ENCODE measurements at places on chromosomes 13 and 19. TPM values are rescaled to one million over a fixed set of nuclear protein-coding genes. Genes with fewer than 3 reads are reported as not detected.

- DNase-seq = no peak
These were observed 230.8 kb downstream of the DCT start for GRCh38 chr13:94248454-94249228.

DNA sequence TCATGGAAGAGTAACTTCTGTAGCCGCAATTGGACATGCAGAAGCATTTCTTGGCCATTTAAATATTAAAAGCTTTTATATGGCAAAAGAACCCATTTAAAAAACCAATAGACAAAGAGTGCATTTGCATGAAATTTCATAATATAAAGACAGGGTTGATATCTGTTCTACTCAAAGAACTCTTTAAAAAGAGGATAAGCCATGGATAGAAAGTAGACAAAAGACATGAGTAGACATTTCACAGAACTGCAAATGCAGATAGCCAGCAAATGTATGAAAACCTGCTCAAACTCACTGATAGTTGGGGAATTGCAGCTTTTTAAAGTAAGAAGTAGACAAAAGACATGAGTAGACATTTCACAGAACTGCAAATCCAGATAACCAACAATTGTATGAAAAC, 218.1 kb downstream of the SHISA2 start:
- DNase-seq = no peak

- no peak for DNase-seq
These were observed 21.5 kb upstream of the SDHAF1 start for GRCh38 chr19:35973487-35973886.

DNA sequence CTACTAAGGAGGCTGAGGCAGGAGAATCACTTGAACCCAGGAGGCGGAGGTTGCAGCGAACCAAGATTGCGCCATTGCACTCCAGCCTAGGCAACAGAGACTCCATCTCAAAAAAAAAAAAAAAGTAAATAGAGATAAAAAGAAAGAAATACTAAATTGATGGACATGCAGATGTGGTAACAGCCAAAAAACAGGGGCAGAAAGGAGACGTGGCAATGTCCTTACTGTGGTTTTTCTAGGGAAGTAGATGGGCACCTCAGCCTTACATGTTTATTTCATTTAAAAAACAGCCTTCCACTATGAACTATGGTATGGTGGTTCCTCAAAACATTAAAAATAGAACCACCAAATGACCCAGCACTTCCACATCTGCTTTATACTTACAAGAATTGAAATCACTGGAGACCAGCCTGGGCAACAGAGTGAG, 6.5 kb upstream of the EIF3G start:
- no peak for DNase-seq

DNA sequence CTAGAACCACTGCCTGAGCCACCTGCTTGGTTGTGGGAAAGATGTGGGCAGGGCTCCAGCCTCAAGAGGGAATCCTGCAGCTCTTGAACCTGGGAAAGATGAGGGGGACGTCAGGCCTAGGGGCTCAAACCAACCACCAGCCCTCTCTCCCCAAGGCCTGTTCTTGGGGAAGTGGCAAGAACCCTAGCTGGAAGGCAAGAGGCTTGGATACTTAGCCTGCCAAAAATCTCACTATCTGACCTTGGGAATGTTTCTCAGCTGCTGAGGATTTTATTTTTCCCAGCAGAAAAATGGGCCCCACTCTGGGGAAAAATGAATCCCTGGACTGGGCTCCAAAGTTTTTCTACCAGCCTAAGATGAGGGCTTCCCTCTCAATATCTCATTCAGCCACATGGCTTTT, 4.6 kb downstream of the USHBP1 start:
- DNase-seq = no peak

GRCh38 chr13:105497597-105497996, 1037.9 kb downstream of the EFNB2 start:
- DNase-seq = no peak

GRCh38 chr13:98207416-98207815, 30.3 kb upstream of the RNF113B start:
- no peak for DNase-seq

- no peak for DNase-seq
These were observed 32.8 kb downstream of the IGFL2 start for GRCh38 chr19:46180701-46181387.

DNA sequence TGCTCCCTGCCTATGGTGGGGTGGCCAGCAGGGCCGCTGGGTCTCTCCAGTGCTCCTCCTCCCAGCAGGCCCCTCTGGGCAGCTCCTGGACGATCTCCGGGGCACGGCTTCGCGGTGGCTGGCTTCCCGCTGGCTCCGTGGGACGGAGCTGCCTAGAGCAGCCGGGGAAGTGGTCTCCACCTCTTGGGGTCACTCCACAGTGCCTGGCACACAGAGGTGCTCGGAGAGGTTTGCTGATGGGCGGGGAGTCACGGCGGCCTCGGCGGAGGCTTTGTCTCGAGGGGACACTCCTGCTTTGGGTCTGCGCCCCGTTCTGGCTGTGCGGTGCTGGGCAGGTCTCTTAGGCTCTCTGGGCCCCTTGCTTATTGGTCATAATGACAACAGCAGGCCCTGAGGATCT, 9.9 kb upstream of the CACTIN start:
- no peak for DNase-seq

DNA sequence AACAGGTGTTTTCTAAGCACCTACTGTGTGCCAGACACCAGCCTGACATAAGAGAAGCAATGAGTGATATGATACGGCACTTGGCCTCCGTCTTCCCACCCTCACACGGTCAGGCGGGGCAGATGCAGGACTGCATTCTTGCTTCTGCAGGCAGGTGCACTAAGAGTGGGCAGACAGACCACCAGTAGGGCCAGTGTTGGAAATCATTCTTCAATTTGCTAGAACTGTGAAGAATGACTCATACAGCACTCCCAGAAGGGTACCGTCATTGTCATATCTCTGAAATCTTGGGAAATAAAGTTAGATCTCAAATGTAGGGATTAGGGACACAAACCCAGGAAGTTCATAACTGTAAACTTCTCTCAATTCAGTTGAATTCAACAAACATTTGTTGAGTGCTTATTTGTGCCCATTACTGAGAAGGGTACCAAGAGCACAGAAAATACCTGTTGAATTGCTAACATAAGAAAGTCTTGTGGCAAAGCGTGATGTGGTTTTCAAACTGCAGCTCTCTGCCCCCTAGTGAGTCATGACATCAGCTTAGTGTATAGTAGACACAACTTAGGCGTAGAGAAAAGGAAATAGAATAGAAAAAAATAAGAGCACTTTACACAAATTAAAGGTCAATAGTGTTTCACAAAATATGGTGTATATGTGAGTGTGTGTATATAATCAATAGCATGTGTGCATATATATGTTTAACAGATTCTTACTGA, 76.1 kb downstream of the TEX26 start:
- DNase-seq = no peak

GRCh38 chr19:3289971-3290569, 65.6 kb downstream of the CELF5 start:
- no peak for DNase-seq

Gene HCST
- not detected for total RNA-seq

Gene GNG8
- total RNA-seq = not detected

Gene APOC4
- total RNA-seq = not detected

Gene CLEC4M
- 25.2 TPM for total RNA-seq

Gene CEACAM1
- 24.5 TPM for total RNA-seq

Gene FLT3LG
- 1.6 TPM for total RNA-seq
